Uterus (tissue), 4 donors: ENCODE measurements at places on chromosomes 12 and 14. TPM values are rescaled to one million over a fixed set of nuclear protein-coding genes. Genes with fewer than 3 reads are reported as not detected.

GRCh38 chr14:90850487-90850886 lies 34.3 kb upstream of the TTC7B start:
- no peak for DNase-seq

DNA sequence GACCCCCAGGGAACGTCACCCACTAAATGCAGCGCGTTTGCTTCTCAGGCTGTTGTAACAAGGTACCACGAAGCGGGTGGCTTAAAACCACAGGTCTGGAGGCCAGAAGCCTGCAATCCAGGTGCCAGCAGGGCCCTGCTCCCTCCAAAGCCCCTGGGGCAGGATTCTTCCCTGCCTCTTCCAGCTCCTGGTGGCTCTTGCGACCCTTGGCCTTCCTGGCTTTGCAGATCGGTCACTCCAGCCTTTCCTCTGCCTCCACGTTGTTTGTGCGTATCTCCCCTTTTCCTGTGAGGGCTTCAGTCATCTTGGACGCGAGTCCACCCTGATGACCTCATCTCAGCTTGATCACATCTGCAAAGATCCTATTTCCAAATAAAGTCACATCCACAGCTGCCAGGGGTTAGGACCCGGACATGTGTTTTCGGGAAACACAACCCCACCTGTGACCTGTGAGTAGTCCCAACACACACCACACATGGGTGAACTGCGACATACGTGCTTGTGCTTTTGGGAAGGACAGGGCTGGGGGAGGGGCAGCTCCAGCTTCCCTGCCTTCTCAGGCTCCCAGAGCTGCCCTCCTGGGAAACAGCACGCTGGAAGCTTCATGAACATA lies 114.5 kb upstream of the NCOR2 start:
- peak; percentile 79 for DNase-seq

DNA sequence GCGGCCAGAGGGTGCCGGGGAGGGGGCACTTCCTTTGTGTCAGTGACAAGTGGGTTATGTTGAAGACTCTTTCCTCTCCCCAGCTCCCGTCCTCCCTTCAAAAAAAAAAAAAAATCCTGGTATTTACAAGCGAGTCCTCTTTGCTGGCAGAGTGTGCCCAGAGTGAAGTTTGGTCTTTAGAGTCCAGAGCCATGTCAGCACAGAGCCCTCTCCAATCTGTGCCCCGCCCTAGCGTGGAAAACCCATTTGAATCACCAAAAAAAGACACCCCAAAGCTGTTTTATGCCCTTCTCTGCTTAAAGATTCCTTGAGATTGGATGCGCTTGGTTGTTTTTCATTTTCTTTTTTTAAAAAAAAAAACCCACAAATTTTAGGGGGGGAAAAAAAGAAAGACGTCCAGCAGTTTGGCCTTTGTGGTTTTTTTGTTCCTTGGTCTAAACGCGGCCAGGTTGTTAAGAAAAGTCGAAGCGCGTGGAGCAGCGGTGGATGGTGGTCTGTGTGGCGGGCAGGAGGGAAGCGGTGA lies 3.3 kb downstream of the NKX2-1 start:
- DNase-seq, result no peak

DNA sequence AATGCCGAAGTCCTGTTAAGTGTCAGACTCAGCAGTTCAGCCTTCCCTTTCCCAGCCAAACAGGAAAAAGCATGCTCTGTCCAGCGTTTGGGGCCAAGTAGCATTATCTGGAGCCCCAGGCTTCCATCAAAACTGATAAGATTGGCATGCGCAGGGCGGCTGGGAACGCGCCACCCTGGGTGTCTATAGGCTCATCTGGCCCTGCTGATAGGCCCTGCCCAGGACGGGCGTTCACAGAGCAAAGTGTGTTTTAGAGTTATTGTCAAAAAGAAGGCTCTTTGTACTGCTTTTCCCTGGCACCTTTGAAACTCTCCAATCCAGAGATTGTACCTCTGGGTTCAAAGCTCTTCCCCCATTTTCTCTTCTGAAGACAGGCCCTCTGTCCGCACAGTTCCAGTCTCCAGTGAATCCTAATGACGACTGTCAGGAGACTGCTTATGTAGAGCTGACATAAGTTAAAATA lies at the start of gene ART4:
Gene ART4 (minus strand): TSS at position 102 of the 463 bp plus-strand sequence. CDS start 413 bp downstream, outside the sequence.
- DNase-seq, result no peak

DNA sequence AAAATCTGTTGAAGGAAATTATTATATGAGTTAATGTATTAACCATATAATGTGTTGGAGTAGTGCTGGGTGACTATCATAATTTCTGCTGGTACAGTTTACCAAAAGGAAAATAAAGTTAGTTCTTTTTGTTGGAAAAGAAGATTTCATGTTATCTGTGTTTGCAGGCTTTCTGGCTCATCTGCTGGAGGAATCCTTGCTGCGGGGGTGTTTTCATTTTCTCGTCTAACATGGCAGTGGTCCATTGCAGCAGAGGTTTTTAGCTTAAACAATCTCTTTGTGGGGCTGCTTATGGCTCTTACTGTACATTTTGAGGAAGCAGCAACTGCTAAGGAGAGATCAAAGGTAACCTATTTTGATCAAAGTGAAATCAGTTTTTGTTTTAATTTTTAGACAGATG lies 24.1 kb downstream of the TMEM260 start:
- DNase-seq, result no peak

DNA sequence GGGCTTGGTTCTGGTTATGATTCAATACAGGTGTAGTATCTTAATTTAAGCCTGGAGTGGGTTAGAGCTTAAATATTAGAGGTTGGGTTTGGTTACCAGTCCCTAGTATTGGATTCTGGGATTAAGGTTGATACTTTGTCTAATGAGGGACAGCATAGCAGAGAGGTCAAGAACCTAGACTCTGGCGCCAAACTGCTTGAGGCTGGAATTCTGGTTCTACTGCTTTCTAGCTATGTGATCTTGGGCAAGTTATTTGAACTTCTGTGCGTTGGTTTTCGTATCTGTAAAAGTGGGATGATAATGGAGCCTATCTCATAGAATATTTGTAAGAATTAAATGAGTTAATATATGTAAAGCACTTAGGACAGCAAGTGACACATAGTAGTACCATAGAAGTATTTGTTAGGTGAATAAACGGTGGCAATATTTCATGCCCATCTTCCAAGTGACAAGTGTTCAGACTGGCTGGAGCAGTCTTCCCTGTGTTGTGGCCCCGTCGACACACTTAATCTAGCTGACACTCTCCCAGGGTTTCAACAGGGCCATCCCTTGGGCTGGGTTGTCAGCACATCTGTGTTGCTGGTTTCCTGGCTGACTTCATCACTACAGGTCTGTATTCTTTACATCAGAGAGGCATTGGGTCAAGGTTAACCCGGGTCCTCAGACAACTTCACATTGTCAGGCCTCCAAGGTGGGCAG lies 3.0 kb downstream of the ENDOU start:
- DNase-seq, result no peak

- no peak for DNase-seq
Observed at GRCh38 chr12:114704096-114704495, 20.1 kb upstream of the TBX3 start.

DNA sequence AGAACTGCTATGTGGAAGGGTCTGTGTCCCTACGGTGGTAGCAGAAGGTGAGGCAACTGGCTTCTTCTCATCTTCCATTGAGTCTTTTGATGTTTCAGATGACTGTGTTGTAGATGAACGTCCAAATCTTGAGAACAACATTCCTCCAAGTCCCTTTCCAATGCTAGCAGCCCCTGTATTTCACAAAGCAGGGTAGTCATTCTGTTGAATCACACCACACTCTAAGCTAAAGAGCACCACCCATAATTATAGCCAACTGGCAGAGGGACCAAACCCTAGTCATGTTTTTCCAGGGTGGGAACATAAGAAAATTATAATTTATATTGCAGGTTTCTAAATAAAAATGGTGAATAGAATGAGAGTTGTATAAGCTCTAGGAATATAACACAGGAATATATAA lies 98.7 kb downstream of the DDHD1 start:
- DNase-seq, result no peak

DNA sequence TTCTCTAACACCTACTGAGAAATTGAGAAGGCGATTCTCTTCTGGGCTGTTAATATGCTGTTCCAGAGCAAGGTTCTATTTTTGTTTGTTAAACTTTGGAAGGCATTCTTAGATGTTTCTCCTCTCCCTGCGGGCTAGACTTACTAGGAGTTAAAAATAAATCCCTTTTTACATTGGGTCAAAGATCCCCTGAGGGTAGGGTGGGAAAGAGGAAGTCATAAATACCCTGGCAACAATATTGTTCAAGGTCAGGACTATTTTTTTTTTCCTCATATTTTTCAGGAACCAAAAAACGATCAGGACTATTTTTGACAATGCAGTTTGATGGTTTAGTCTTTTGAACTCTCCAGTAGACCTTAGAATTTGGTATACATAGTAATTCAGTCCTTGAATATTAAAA lies 12.0 kb upstream of the SLC2A14 start:
- DNase-seq, result no peak

- no peak for DNase-seq
Observed at GRCh38 chr12:128408669-128409068, 141.7 kb downstream of the TMEM132C start.

DNA sequence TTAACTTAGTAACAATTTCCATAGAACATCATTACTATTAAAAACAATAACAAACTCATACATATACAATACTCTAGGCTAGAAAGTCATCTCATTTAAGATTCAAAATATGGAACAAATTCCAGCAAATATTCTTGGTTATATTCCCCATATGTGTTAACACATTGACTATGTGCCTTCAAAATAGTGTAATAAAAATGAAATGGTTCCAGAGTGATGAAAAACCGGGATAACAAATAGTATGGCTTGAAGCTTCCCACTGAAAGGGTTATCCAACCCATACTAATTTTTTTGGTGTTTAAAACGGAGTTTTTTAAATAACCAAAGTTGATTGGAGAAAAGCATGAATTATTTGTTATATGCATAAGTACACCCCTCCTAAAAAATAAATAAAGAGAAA lies 5.3 kb downstream of the LRIG3 start:
- no peak for DNase-seq

- no peak for DNase-seq
Observed at GRCh38 chr12:4468994-4469393, 23.4 kb upstream of the FGF6 start.

DNA sequence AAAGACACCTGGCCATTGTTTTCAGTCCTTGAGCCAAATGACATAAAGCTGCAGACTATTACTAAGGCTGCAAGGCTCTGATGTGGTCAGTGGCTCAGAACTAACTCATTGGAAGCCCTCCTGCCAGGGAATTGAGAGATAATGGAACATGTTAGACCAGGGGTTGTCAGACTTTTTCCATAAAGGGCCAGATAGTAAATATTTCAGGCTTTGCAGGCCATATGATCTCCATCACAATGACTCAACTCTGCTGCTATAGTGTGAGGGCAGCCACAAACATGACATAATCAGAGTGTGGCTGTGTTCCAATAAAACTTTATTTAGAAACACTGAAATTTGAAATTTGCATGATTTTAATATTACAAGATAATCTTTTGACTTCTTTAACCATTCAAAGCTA lies 140.3 kb downstream of the TMEM30B start:
- DNase-seq, result no peak

DNA sequence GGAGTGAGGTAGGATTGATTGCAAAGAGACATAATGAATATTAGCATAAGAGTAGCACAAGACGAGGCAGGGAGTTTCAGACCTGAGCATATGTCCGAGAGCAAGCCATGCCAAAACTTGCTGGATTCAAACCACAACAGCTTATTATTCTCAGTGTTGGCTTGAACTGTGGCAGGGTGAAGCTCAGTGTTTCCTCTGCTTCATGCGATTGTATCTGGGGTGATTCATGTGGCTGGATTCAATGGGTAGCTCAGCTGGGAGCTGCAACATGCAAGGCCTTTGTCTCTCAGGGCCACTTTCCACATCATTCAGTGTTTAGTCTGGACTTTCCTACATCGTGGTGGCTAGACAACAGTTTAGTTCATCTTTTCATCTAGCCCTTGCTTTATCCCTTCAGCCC lies 22.1 kb upstream of the E2F7 start:
- no peak for DNase-seq

GRCh38 chr12:27785882-27786570 lies 6.0 kb upstream of the MANSC4 start:
- no peak for DNase-seq

GRCh38 chr12:88834226-88834625 lies 254.0 kb upstream of the KITLG start:
- no peak for DNase-seq

DNA sequence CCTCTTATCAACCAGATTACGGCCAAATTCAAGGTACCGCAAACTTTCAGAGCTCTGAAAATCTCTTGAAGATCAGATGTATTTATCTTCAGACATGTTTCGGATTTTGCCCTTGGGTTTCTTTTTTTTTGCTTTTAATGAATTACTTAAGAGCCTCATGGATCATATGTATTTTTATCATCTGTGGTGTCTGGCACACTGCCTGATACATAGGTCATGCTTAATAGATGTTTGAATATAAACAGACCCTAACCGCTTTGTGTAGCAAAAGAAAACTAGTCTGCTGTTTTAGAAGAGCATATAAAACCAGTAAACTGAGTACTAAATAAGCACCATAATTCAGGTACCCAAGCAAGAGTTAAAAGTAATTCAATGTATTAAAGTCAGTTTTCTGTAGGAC lies 20.1 kb upstream of the TBK1 start:
- no peak for DNase-seq

DNA sequence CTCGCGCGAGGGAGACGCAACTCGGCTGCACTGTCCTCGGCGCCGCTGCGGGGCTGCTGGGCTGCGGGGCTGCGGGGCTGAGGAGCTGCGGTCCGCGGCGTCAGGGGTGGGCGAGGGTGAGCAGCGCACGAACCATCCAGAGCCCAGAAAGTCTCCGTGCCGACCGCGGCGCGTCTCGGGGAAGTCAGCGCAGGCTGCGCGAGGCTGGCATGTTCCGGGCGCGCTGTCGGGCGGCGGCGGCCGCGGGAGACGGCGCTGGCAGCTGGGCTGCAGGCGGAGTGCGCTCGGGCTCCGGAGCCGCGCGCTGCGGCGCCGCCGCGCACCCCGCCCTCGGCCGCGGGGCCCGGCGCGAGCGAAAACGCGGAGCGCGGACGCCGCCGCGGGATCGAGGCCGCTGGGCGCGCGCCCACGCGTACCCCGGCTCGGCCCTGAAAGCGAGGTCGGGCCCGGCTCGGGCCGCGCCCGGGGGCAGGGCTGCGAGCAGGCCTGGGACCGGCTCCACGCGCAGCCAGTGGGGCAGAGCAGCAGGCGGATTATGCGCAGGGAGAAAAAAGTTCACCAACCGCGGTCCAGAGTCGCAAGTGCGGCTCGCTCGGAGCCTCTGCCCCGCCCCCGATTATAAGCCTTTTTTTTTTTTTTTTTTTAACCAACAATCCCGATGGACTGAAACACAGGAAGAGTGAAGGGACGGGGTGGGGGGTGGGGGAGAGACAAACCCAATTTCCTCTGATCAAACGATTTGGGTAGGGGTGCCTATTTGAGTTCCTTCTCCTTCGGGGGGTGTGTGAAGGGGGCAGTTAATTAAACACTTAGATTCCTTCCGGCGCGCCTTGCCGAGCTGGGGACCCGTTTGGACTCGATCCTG lies at the start of gene PRICKLE1:
Gene PRICKLE1 (minus strand): TSS at position 282 of the 865 bp plus-strand sequence. CDS start 117,230 bp downstream, outside the sequence.
- peak; percentile 55 for DNase-seq

- DNase-seq, result peak; percentile 1
Observed at GRCh38 chr12:109735051-109735521, 21.5 kb downstream of the FAM222A start.

DNAI7 gene
- total RNA-seq, result 5.2 TPM

TBX5 gene
- not detected for total RNA-seq

TAS2R19 gene
- 3.5 TPM for total RNA-seq

MYF5 gene
- total RNA-seq, result not detected

PNP gene
- total RNA-seq, result 13.2 TPM

PTCSC3 gene
- not detected for total RNA-seq

GARIN6 gene
- not detected for total RNA-seq

AICDA gene
- not detected for total RNA-seq

SLC6A15 gene
- 0.97 TPM for total RNA-seq
